Stimulated activated CD8-positive, alpha-beta memory T cell treated with anti-CD3 and anti-CD28 coated beads, Interleukin-12 subunit alpha, Interleukin-12 subunit beta, amount 100 ng/mL, for 4 hours (primary cell): ENCODE measurements at places on chromosomes 7 and 10.
A peak's percentile ranks its signal among the peaks of the same experiment; 100 is the strongest.

- peak; percentile 69 for DNase-seq
Measured at GRCh38 chr7:140696680-140697446, at the start of gene NDUFB2. Gene NDUFB2, plus strand, starts transcription at chr7:140696708. Its CDS starts 37 bp downstream, at chr7:140696745.

DNA sequence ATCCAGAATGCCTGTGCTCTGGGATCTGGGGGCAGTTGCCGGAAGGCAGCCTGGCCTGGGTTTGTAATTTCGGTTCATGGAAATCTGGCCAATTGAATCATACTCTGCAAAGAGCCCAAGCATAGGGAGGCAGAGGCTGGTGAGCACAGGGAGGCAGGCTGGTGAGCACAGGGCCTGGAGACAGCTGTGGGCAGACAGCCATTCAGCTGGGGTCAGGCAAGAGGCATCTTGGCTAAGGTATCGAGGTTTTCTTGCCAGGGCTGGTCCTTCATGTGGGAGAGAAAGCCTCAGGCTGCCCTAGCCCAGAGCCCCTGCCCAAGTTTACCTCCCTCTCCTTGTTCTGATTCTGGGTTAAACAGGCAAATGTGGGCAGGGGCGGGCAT is 63.7 kb upstream of the BAIAP2L1 start:
- no peak for DNase-seq

DNA sequence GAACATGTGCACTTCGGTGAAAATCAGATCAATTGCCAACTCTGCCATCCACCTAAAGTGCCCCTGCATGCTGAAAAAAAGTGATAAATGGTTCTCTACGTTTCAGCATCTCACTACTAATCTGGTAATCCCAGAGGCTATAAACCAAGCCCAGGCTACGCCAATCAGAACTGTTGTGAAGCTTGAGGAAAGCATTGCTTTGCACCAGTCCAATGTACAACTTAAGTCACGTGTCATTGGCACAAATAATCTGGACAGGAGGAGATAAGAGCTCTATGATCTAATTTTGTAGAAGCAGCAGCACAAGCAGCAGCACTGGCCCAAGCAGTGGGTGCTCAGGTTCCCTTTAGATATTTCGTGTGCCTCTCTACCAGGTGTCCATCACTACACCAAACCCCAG is 4.4 kb upstream of the EGR2 start:
- no peak for DNase-seq

GRCh38 chr10:129939416-129940275 is 24.4 kb downstream of the EBF3 start:
- DNase-seq = no peak

- DNase-seq = no peak
Measured at GRCh38 chr7:111090846-111091245, at the start of gene LRRN3. Gene LRRN3, plus strand, starts transcription at chr7:111091127. Its CDS starts 31,646 bp downstream, at chr7:111122773.

GRCh38 chr10:56880606-56881005 is 519.5 kb upstream of the ZWINT start:
- DNase-seq = no peak
